H1 (cell line): ENCODE measurements at places on chromosomes 7 and 10. TPM values are rescaled to one million over a fixed set of nuclear protein-coding genes. Genes with fewer than 3 reads are reported as not detected.
A peak's percentile ranks its signal among the peaks of the same experiment; 100 is the strongest.

ADAM8 gene
- total RNA-seq, result 4.4 and 4.6 TPM in 2 replicates

TET1 gene
- 68.5 and 69.3 TPM in 2 replicates for total RNA-seq

DNA sequence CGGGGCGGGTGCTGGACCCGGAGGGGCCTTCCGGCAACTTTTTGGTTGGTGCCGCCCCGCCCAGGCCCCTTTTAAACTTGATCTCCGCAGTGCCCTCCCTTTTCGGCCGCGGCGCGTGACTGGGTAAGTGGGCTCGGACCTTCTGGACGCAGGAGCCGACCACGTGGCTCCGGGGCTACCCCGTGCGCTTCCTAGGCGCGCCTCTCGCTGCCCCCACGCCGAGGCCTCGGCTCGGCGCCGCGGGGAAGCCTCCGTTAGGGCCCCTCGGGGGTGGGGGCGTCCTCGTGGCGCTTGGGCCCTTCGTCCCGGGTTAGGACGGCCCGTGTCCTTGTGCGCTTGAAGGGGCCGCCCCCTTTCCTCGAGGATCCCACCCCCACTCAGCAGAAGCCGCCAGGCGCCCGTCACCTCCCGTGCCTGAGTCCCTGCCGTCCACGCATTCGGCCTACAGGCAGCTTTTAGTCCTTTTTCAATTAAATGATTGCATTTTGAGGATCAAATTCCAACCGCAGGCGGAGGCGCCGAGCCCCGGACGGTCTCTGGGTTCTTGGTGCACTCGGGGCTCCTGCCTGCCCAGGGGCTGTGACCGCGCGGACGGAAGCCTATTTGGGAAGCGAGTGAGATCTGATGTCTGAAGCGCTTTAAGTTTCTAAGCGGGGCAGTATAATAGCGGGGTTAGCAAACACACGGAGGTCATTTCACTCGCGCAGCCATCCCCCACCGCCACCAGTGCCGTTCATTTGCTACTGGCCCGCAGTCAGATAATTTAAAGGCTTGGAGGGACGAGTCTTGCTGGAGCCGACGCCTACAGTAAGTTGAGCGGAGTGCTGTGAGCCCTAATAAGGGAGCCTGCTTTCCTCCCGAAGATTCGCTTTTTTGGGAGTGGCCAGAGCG lies 31.8 kb upstream of the TOMM7 start:
- H3K4me1 ChIP-seq, result peaks cover 16% of the 10 kb centered on the region
- peak overlapping the region; percentile 58 for H3K4me3 ChIP-seq
- H3K27me3 ChIP-seq, result no peaks in the 10 kb centered on the region
- peaks cover 11% of the 10 kb centered on the region for H3K36me3 ChIP-seq

ADARB2 gene
- 2.7 and 2.8 TPM in 2 replicates for total RNA-seq

FAM25A gene
- total RNA-seq, result not detected in 2 replicates

AS3MT gene
- total RNA-seq, result 10.3 and 10.4 TPM in 2 replicates

- H3K36me3 ChIP-seq, result no peaks in the 10 kb centered on the region
- H3K4me1 ChIP-seq, result no peaks in the 10 kb centered on the region
- no peak overlapping the region for H3K4me3 ChIP-seq
- no peak for DNase-seq
These were observed 470.7 kb upstream of the MKI67 start for GRCh38 chr10:128596906-128597305.

GRCh38 chr10:23469596-23470237 lies 30.8 kb downstream of the OTUD1 start:
- no peak overlapping the region for H3K4me3 ChIP-seq
- peaks cover 2% of the 10 kb centered on the region; the same call in 1 of the 2 replicates for H3K4me1 ChIP-seq
- H3K36me3 ChIP-seq, result no peaks in the 10 kb centered on the region

- no peak for DNase-seq
- H3K27me3 ChIP-seq, result peaks cover 3% of the 10 kb centered on the region
These were observed 677 bp downstream of the SKAP2 start for GRCh38 chr7:26863518-26864308.

DNA sequence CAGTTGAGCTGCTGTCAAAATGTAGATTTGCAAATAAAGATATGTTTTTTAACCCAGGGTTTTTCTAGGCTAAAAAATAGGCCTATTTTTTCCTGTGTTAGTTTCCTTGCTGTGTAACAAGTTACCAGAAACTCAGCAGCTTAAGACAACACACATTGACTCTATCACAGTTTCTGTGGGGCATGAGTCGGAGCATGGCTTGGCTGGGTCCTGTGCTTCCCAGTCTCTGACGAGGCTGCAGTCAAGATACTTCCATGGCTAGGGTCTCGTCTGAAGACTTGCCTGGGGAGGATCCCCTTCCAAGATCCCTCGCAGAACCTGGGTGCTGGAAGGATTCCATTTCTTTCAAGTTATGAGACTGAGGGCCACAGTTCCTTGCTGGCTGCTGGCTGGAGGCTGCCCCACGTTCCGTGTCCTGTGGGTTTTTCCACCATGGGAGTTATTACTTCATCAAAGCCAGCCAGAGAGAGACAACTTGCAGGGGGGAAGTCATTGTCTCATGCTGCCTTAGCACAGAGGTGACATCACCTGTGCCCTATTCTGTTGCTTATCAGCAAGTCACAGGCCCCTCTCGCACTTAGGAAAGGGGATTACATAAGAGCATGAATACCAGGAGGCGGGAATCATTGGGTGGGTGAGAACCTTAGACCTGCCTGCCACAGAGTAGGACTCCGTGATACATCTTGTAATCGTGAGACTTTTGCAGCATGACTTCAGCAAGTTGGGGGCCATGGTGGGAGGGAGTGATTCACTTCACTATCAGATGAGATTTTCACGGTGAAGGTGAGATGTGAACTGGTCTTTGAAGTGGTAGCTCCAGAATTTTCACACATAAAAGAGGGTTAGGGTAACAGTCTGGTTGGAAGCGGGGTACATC lies 77.9 kb downstream of the CCNY start:
- DNase-seq, result no peak
- peaks cover 33% of the 10 kb centered on the region; the same call in 1 of the 2 replicates for H3K4me1 ChIP-seq
- no peak overlapping the region for H3K4me3 ChIP-seq
- H3K27ac ChIP-seq, result no peak overlapping the region
- no peaks in the 10 kb centered on the region for H3K27me3 ChIP-seq

FAM25G gene
- not detected in 2 replicates for total RNA-seq

DNA sequence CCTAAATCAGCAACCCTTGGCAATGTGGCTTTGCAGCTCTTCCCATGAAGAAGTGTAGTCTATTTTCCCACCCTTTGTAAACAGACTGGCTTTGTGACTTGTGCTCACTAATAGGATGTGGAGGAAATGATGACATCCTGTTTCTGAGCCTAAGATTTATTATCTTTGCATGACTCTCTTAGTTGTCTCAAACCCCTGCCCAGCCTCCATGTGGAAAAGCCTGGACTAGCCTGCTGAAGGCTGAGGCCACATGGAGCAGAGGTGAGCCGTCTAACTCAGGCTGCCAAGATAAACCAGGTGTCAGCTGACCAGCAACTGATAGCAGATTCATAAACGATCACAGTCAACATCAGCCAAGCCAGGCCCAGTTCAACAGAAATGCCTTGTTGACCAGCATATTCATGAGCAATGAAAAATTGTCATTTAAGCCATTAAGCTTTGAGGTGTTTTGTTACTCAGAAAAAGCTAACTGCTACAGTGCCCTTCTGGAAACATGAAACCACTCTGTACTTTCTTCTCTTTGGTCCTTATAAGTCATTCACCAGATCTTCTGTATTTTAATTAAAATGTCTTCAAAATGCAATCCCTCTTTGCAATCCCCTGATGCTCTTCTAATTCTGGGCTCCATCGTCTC lies 586.3 kb upstream of the ANKRD30A start:
- no peak for DNase-seq
- H3K27ac ChIP-seq, result no peak overlapping the region
- H3K36me3 ChIP-seq, result no peaks in the 10 kb centered on the region

CALD1 gene
- total RNA-seq, result 170 and 177 TPM in 2 replicates

- H3K4me1 ChIP-seq, result no peaks in the 10 kb centered on the region
- H3K4me3 ChIP-seq, result no peak overlapping the region
- no peak overlapping the region for H3K27ac ChIP-seq
- no peak for DNase-seq
- no peaks in the 10 kb centered on the region for H3K36me3 ChIP-seq
These were observed 88.6 kb downstream of the VWDE start for GRCh38 chr7:12315049-12315448.

DNA sequence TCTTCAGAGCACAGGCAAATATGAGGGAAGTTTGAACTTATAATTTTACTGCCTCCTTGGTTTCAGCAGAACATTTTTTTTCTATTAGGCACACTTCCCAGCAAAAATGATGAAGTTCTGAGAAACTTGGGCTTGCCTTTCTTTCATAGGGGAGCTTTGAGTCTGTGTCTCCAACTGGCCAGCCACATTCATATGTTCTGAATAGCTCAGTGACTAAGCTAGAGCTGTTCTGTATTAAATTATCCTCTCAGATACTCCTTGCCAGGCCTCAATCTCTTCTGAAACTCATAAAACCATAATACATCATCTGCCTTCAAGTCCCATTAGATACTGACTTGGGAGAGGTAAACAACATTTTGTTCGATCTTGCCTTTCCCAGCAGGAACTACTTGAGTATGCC lies 476.5 kb downstream of the GPAM start:
- no peak overlapping the region for H3K4me3 ChIP-seq
- no peaks in the 10 kb centered on the region for H3K27me3 ChIP-seq
- DNase-seq, result no peak
- no peak overlapping the region for H3K27ac ChIP-seq
- no peaks in the 10 kb centered on the region for H3K4me1 ChIP-seq
- H3K36me3 ChIP-seq, result no peaks in the 10 kb centered on the region

NOS3 gene
- 4.4 and 4.7 TPM in 2 replicates for total RNA-seq

CTTNBP2 gene
- 30.9 and 35.1 TPM in 2 replicates for total RNA-seq

DNA sequence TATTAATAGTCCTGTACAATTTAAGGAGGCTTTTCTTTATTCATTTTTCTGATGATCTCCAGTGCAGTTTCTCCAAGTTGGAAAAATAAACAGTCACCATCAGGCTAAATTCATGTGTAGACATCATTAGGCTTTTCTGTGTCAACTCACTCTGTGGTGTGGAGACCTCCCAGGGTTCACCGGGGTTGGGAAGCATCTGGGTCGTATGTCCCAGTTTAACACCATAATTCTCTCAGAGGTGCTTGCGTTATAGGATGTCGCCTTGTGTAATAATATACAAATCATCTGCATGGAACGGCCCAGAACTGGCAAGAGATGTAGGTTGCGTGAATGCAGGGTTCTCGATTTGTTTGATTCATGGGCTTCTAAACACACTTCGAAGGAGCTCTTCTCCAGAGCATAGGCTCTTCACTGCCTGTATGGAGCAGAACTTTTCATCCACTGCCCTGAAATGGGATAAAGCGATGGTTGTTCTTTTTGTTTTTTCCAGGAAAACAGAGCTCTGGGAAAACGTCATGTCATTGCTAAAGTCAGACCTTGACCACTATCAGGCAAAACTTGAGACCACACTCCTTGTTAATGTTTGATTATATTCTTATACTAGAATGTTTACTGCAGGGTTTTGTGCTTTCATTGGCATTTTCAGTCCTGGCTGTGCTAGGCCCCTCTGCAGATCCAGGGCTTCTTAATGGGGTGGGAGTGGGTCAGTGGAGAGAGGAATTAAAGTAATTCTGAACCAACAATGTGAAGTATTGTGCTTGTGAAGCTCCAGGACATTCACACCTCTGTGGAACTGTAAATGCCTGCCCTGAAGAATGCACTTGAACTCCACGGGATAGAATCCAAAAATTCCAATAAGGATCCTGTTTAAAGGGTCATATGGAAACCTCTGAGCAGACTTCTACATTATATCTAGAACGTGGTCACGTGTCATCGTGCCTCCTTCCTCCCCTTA lies 172.8 kb downstream of the TRIL start:
- no peak for DNase-seq
- H3K4me3 ChIP-seq, result no peak overlapping the region
- H3K36me3 ChIP-seq, result no peaks in the 10 kb centered on the region
- H3K27ac ChIP-seq, result no peak overlapping the region

GRCh38 chr10:99995269-99995668 lies 14.5 kb downstream of the DNMBP start:
- no peak overlapping the region for H3K4me3 ChIP-seq
- H3K27me3 ChIP-seq, result no peaks in the 10 kb centered on the region
- H3K36me3 ChIP-seq, result no peaks in the 10 kb centered on the region
- H3K4me1 ChIP-seq, result peaks cover 1% of the 10 kb centered on the region; the same call in 1 of the 2 replicates
- no peak overlapping the region for H3K27ac ChIP-seq
- no peak for DNase-seq

DNA sequence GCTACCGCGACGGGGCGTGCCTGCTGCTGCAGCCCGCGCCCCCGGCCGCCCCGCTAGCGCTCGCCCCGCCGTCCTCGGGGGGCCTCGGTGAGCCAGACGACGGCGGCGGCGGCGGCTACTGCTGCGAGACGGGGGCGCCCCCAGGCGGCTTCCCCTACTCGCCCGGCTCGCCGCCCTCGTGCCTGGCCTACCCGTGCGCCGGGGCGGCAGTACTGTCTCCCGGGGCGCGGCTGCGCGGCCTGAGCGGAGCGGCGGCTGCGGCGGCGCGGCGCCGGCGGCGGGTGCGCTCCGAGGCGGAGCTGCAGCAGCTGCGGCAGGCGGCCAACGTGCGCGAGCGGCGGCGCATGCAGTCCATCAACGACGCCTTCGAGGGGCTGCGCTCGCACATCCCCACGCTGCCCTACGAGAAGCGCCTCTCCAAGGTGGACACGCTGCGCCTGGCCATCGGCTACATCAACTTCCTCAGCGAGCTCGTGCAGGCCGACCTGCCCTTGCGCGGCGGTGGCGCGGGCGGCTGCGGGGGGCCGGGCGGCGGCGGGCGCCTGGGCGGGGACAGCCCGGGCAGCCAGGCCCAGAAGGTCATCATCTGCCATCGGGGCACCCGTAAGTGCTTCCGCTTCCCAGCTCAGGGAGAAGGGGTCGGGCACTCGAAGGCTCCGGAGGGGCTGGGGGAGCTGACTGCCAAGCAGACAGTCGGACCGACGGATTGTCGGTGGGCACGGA lies 761 bp downstream of the PTF1A start:
- no peak overlapping the region for H3K27ac ChIP-seq
- peak overlapping the region; percentile 26; the same call in 1 of the 2 replicates for H3K4me3 ChIP-seq
- no peaks in the 10 kb centered on the region for H3K36me3 ChIP-seq
- H3K27me3 ChIP-seq, result peaks cover 100% of the 10 kb centered on the region
- peaks cover 10% of the 10 kb centered on the region for H3K4me1 ChIP-seq

KNDC1 gene
- 16.7 and 19.3 TPM in 2 replicates for total RNA-seq

- DNase-seq, result no peak
- no peaks in the 10 kb centered on the region for H3K27me3 ChIP-seq
- H3K36me3 ChIP-seq, result no peaks in the 10 kb centered on the region
- H3K4me3 ChIP-seq, result no peak overlapping the region
- H3K4me1 ChIP-seq, result no peaks in the 10 kb centered on the region; the same call in 1 of the 2 replicates
These were observed 35.2 kb downstream of the OR13A1 start for GRCh38 chr10:45280113-45280760.

DNA sequence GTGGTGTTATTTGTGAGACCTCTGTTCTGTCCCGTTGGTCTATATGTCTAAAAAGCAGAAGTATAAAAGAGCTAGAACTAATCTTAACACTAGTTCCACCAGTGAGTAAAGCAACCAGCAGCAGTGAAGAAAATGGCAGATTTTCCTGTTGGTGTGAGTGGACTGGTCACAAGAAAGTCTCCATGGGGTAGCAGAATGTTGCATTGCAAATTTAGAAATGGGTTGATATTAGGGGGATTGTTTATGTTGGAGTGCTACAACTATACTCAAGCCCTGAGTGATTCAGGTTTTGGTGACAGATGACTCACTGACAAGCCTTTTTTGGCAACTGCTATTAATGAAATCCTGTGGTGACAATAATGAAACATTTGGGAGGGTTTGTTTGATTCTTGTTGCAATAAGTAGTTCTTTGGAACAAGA lies 5.6 kb downstream of the AVL9 start:
- H3K27ac ChIP-seq, result no peak overlapping the region
- H3K27me3 ChIP-seq, result peaks cover 1% of the 10 kb centered on the region
- no peak overlapping the region for H3K4me3 ChIP-seq
- H3K4me1 ChIP-seq, result peaks cover 8% of the 10 kb centered on the region
- DNase-seq, result no peak
- H3K36me3 ChIP-seq, result no peaks in the 10 kb centered on the region

- DNase-seq, result no peak
- no peak overlapping the region for H3K27ac ChIP-seq
These were observed 86.2 kb upstream of the ABCB5 start for GRCh38 chr7:20529260-20529659.
